Ureter (tissue), 1 donor: ENCODE measurements at places on chromosomes 12 and 14. TPM values are rescaled to one million over a fixed set of nuclear protein-coding genes. Genes with fewer than 3 reads are reported as not detected.

DNA sequence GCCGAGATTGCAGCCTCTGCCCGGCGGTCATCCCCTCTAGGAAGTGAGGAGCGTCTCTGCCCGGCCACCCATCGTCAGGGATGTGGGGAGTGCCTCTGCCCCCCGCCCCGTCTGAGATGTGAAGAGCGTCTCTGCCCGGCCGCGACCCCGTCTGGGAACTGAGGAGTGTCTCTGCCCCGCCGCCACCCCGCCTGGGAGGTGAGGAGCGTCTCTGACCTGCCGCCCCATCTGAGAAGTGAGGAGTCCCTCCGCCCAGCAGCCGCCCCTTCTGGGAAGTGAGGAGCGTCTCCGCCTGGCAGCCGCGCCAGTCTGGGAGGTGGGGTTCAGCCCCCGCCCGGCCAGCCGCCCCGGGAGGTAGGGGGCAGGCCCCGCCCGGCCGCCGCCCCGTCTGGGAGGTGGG lies 544.0 kb downstream of the CCER1 start:
- no peak for DNase-seq

- no peak for DNase-seq
These were observed 226.3 kb upstream of the GRIP1 start for GRCh38 chr12:66905201-66905600.

DNA sequence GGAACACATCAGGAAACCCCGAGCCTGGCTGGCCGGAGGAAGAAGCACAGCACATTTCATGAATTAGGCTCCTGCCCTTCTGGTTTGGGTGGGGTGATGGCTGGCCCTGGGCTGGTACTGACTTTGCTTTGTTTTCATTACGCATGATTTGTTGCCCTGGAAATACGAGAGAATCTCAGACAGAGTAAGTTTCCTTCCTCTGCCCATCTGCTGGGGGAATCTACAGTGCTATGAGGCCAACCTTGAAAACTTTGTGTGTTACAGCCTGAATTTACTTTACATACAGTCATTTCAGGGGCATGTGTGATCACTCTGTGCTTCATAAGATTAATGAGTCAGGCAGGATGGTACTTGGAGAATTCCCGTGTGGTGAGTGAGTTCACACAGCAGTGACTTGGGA lies 20.5 kb upstream of the SLC5A8 start:
- DNase-seq, result no peak

DNA sequence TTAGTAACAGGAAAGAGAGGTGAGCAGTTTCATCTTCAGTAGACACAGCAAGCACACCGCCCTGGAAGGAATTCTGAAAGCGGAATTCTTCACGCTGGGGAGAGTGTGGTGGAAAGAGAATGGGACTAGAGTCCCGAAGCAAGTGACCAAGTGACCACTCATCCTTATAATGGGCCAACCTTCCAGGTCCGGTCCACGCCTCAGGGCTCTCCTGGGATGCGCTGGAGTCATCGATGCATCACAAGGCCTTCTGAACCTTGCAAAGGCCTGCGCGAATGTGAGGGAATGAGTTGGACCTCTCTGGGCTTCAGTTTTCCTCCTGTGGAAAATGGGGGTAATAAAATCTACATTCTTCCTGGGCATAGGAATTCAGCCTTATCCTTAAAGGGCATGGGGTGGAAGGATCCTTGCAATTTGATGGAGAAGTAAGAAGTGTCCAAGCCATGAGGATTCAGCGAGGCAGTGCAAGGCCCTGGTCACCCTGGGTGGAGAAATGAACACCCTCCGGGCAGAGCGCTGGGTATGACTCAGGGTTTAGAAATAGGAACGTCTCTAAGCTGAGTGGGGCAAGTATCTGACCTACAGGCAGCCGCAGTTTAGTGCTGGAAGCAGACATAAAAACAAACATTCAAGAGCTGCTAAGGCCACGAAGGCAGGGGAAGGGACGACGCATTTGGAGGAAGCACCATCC lies 97.7 kb downstream of the SETD3 start:
- no peak for DNase-seq

- no peak for DNase-seq
These were observed 165.0 kb downstream of the SRGAP1 start for GRCh38 chr12:64009321-64010068.

GRCh38 chr12:115012861-115013235 lies 328.9 kb upstream of the TBX3 start:
- no peak for DNase-seq

- DNase-seq, result peak; percentile 69
These were observed 104.0 kb downstream of the GPR135 start for GRCh38 chr14:59360923-59361794.

GRCh38 chr12:104049903-104050356 lies at the start of gene GLT8D2:
Gene GLT8D2 (minus strand): TSS chr12:104050187. CDS start chr12:104019648, 30,539 bp downstream.
- DNase-seq, result peak; percentile 55

- no peak for DNase-seq
These were observed 146.5 kb downstream of the ETV6 start for GRCh38 chr12:11795913-11796459.

DNA sequence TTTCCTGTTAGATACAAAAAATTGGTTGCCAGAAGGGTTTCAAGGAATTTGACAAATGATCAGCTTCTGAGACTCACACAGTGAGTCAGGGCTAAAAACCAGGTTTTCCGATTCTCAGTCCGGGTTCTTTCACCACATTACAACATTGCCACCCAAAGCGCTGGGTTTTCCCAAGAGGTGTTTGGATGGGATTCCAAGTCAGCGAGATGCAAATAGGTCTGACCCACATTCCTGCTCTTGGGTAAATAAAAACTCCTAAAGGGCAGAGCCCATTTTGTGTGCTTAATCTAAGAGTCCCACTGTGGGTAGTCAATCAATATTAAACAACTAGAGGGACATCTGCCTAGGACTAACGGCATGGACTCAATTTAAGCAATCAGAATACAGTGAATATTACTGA lies 5.4 kb upstream of the RIC8B start:
- DNase-seq, result no peak

DNA sequence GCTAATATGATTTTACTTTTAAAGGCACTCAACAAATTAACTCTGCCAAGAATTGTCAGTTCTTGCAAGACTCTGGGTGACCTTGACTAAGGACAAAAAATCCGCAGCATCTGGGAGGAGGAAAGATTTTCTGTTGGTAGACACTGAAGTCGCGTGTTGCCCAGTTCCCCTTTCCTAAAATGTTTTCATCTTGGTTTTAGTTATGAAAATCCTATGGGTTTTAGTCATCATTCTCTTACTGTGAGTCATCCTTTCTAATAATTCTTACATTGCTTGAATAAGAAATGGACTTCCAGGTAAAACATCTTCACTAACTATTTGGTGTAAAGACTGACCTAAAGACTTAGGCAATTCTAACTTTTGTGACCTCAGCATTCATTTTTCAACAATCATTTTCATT lies 9.1 kb downstream of the GSG1 start:
- DNase-seq, result no peak

Gene CLEC4D
- total RNA-seq, result not detected

Gene SMCO2
- not detected for total RNA-seq

Gene PRIMA1
- total RNA-seq, result 5.9 TPM

Gene APOF
- total RNA-seq, result not detected

Gene HCFC2
- 22.0 TPM for total RNA-seq

Gene SPIC
- total RNA-seq, result not detected
